CD4-positive, CD25-positive, alpha-beta regulatory T cell (primary cell): ENCODE measurements at places on chromosomes 16 and 17. TPM values are rescaled to one million over a fixed set of nuclear protein-coding genes. Genes with fewer than 3 reads are reported as not detected.

DNA sequence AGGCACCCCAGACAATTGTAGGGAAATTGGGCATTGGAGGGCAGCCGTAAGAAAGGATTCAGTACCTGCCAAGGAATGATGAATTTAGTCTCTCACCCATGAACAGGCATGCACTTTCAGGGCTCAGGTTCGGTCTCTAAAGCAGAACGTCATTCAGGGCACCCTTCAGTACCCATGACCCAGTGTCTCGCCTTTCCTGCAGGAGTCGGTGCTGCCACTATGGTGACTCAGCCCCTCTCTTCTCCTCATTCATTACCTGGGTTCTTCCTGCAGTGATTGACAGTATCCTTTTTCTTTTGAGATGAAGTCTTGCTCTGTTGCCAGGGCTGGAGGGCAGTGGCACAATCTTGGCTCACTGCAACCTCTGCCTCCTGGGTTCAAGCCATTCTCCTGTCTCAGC is 8.4 kb downstream of the SOST start:
- H3K36me3 ChIP-seq, result no peaks in the 10 kb centered on the region
- DNase-seq, result no peak
- peaks cover 17% of the 10 kb centered on the region for H3K27me3 ChIP-seq

DNA sequence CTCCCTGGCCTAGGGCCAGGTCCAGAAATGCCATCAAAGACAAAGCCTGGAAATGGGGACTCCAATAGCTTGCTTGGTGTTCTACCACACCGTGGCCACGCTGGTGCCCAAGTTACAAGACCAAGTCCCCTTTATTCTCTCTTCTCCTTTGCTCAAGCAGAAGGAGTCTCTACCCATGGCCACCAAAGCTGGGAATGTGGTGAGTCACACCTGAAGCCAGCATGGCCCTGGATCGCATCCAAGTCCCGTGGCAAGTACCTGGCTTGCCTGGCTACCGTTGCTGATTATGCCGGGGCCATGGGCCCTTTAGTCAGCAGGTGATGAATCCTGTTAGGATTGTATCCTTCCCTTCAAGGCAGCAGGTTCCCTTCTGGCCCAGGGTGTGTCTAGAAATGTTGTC is 260.0 kb downstream of the HAPSTR1 start:
- H3K36me3 ChIP-seq, result no peaks in the 10 kb centered on the region
- H3K27me3 ChIP-seq, result no peaks in the 10 kb centered on the region
- H3K27ac ChIP-seq, result no peak overlapping the region
- DNase-seq, result no peak

DNA sequence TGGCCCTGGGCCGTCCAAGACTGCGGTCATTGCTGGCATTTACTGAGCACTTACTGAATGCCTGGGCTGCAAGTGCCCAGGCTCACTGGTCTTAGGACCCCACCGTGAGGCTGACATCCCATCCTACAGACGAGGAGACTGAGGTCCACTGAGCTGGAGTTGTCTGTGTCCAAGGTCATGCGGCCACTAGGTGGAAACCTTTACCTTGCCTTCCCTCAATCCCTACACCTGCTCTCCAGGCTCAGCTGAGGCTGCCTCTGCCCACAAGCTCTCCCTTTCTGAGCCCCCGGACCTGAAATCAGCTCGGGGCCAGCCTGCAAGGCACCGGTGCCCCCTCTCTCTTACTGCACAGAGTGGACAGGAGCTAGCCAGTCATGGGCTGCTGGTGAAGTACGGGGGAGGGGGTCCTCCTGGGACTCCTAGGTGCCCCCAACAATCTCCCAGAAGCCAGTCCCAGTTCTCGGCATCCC is 1.5 kb downstream of the CASKIN1 start:
- no peak overlapping the region for H3K27ac ChIP-seq
- peak; percentile 41 for DNase-seq
- H3K27me3 ChIP-seq, result peaks cover 12% of the 10 kb centered on the region
- peaks cover 20% of the 10 kb centered on the region for H3K4me1 ChIP-seq
- no peaks in the 10 kb centered on the region for H3K36me3 ChIP-seq
- no peak overlapping the region for H3K4me3 ChIP-seq

GRCh38 chr16:67807148-67807682 is 526 bp downstream of the TSNAXIP1 start:
- H3K27ac ChIP-seq, result peak overlapping the region; percentile 78
- DNase-seq, result no peak
- H3K4me1 ChIP-seq, result peaks cover 40% of the 10 kb centered on the region
- H3K27me3 ChIP-seq, result no peaks in the 10 kb centered on the region

DNA sequence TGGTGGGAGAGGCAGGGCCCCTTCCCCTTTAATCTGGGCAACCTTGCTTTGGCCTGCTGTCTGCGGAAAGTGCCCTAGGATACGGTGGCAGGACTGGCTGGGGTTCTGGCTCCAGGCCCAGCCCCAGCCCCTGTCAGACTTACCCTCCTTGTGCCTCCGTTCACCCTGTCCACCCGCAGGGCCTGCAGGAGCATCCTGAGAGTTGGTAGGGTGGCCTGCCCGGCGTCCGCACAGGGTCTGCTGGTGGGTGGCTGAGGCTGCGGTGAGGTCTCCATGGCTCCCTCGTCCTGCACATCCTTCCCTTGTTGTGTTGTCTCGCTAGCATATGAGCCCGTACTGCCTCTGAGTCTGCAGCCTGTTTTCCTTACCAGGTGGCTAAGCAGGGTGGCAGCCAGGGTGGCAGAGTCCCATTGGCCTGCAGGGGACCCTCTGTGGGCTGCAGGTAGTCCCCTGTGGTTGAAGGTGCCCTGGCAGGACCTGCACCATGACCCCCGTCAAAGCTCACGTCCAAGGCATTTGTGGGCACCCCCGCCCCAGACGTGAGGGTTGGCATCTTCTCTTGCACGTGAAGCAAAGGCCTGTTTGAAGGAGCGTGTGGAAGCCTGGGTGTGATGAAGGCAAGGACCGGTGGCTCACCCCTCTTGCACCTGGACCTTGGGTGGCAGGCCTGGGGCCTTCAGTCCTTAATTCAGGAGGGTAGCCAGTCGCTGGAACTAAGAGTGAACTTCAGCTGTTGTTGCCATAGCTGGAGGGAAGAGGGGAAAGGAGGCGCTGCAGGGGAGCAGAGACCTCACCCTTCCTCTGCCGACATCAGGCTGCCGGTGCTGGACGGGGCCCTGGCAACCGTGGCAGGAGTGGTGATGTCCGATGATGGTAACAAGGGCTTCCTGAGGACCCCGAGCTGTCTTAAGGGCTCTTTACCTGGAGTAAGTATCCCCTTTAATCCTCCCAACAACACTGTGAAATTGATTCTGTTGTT is 293.7 kb downstream of the SEC14L1 start:
- peaks cover 92% of the 10 kb centered on the region for H3K4me1 ChIP-seq
- H3K4me3 ChIP-seq, result peak overlapping the region; percentile 66
- DNase-seq, result no peak
- H3K27me3 ChIP-seq, result no peaks in the 10 kb centered on the region
- peaks cover 3% of the 10 kb centered on the region for H3K36me3 ChIP-seq

GRCh38 chr17:45170931-45171337 is 9.3 kb downstream of the HEXIM2 start:
- no peaks in the 10 kb centered on the region for H3K36me3 ChIP-seq
- no peak overlapping the region for H3K4me3 ChIP-seq
- H3K4me1 ChIP-seq, result peaks cover 19% of the 10 kb centered on the region

DNA sequence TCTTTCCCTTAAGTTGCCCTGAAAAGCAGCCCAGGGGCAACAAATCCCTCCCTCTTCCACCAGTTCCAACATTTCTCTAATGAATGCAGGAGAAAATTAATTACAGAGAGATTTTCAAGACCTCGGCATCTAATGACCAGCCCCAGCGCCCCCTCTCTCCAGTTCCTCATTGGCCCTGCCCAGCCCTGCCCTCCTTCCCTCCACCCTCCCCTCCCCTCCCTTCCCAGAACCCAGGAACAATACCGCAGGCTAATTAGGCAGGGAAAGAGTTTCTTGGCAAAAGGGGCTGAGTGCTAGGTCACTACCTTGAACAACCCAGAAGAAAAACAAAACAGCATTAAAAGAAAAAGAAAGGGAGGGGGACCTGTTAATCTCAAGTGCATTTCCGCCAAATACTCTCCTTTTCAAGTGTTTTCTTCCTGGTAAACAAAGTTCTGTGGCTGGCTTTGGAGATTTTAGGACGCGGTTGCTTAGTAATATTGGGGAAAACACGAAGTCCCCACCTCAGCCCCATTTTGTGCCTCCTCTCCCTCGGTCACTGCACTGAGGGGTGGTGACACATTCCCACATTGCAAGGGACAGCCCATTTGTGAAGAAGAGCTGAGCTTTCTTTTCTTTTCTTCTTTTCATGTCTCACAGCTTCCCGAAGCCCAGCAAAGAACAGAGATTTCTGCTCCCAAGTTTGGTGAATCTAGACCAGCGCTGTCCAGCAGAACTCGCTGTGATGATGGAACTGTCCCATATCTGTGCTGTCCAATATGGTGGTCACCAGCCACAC is 215.4 kb downstream of the SOX9 start:
- H3K4me1 ChIP-seq, result no peaks in the 10 kb centered on the region
- H3K27me3 ChIP-seq, result no peaks in the 10 kb centered on the region
- DNase-seq, result no peak
- H3K4me3 ChIP-seq, result no peak overlapping the region
- H3K36me3 ChIP-seq, result no peaks in the 10 kb centered on the region

DNA sequence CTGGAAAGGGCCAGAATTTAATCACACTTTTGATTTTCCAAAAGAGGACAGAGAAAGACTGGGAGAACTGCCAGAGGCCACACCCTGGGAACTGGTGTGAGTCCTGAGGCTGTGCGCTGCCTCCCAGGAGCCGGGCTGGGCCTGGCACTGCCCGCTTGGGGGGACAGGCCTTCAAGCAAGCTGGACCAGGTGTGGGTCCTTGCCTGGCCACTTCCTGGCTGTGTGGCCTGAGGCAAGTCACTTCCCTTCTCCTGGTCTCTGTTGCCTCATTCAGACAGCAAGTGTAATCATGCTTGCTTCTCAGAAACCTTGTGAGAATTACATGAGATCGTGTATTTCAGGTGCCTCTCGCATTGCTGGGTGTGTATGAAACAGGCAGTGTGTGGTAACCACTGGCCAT is 143.0 kb downstream of the SNX29 start:
- no peaks in the 10 kb centered on the region for H3K27me3 ChIP-seq
- H3K36me3 ChIP-seq, result no peaks in the 10 kb centered on the region
- no peak overlapping the region for H3K27ac ChIP-seq
- no peaks in the 10 kb centered on the region for H3K4me1 ChIP-seq
- no peak overlapping the region for H3K4me3 ChIP-seq

- no peaks in the 10 kb centered on the region for H3K27me3 ChIP-seq
- peak within 1 kb of the TSS; percentile 94 for H3K27ac ChIP-seq
- H3K4me3 ChIP-seq, result peak within 1 kb of the TSS; percentile 59
- no peaks in the 10 kb centered on the region for H3K36me3 ChIP-seq
- H3K4me1 ChIP-seq, result peaks cover 67% of the 10 kb centered on the region
These were observed at the start of gene RNF213 for GRCh38 chr17:80260791-80261158. Gene RNF213, plus strand, starts transcription at chr17:80260852. Its CDS starts 2,830 bp downstream, at chr17:80263682.

- peaks cover 4% of the 10 kb centered on the region for H3K27me3 ChIP-seq
- H3K4me1 ChIP-seq, result peaks cover 31% of the 10 kb centered on the region
- H3K36me3 ChIP-seq, result no peaks in the 10 kb centered on the region
These were observed 1.7 kb upstream of the GPRC5B start for GRCh38 chr16:19886073-19886941.

DNA sequence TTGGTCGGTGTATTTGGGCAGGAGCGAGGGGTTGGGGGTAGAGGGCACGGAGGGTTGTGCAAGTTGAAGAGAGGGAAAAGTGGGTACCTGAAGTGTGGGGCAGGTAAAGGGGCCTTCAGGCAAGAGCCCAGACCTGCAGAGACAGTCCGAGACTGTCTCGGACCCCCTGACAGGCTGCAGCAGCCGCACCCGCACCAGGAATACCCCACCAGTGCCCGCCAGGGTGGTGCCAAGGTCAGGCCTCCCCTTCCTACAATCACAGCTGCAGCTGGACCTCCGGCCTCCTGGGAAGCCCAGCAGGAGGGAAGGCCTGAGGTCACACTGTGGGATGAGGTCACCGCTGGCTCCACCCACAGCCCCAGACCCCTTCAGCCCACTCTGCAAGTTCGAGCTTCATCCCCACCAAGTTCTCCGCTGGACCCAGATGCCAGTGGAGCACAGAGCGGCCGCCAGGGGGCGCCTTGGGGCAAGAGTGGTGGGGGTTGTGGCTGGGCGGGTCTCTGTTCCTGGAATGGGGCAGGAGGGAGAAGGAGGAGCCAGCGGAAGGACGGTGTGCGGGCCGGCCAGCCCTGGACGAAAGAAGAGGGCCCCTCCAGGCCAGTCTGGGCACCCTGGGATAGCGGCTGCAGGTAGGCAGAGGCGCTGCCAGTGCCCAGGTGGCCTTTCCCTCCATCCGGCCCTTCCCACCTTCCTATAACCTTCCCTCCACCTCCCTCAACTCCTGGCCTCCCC is at the start of gene HSD3B7:
Gene HSD3B7 (plus strand): TSS at position 539 of the 732 bp plus-strand sequence. CDS start 452 bp downstream, outside the sequence.
- H3K4me1 ChIP-seq, result peaks cover 7% of the 10 kb centered on the region
- H3K4me3 ChIP-seq, result no peak within 1 kb of the TSS
- peak; percentile 72 for DNase-seq
- peaks cover 29% of the 10 kb centered on the region for H3K36me3 ChIP-seq
- no peak within 1 kb of the TSS for H3K27ac ChIP-seq

- no peak overlapping the region for H3K4me3 ChIP-seq
- no peak for DNase-seq
- peaks cover 30% of the 10 kb centered on the region for H3K4me1 ChIP-seq
These were observed 54.7 kb downstream of the CFDP1 start for GRCh38 chr16:75378616-75379015.

- no peak overlapping the region for H3K4me3 ChIP-seq
- no peak for DNase-seq
- H3K36me3 ChIP-seq, result no peaks in the 10 kb centered on the region
These were observed 1436.1 kb upstream of the GOT2 start for GRCh38 chr16:60170196-60170595.

DNA sequence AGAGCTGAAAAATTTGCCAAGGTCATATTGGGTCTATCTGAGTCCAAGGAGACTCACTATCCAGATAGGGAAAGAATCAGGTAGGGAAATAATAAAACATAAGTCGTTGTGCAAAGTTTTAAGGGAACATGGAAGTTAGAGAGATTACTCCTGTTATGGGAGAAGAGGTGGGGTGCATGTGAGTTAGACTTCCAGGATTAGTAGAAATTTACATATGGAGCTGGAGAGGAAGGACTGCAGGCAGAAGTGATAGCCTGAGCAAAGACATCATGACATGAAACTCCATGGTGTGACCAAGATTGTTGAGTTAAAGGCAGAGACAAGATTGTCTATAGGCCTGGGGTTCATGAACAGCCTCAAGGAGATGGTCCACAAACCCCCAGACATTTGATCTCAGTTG is 5.8 kb upstream of the KSR1 start:
- no peak overlapping the region for H3K27ac ChIP-seq
- no peaks in the 10 kb centered on the region for H3K27me3 ChIP-seq
- H3K4me3 ChIP-seq, result no peak overlapping the region

- H3K4me1 ChIP-seq, result no peaks in the 10 kb centered on the region
- no peak for DNase-seq
- H3K36me3 ChIP-seq, result no peaks in the 10 kb centered on the region
- H3K27me3 ChIP-seq, result peaks cover 4% of the 10 kb centered on the region
- no peak overlapping the region for H3K27ac ChIP-seq
These were observed 27.3 kb downstream of the C17orf75 start for GRCh38 chr17:32314636-32315035.

IRF8 gene
- total RNA-seq, result 3.8 TPM

SOX8 gene
- 1.1 TPM for total RNA-seq

NIP7 gene
- total RNA-seq, result 31.4 TPM

DHRS7C gene
- not detected for total RNA-seq

MAP2K4 gene
- total RNA-seq, result 26.1 TPM

HOXB6 gene
- total RNA-seq, result not detected

CLDN7 gene
- total RNA-seq, result not detected

SDR42E2 gene
- 3.5 TPM for total RNA-seq

PIRT gene
- not detected for total RNA-seq
